ENCODE measurements at places on chromosomes 13 and 19.

DNA sequence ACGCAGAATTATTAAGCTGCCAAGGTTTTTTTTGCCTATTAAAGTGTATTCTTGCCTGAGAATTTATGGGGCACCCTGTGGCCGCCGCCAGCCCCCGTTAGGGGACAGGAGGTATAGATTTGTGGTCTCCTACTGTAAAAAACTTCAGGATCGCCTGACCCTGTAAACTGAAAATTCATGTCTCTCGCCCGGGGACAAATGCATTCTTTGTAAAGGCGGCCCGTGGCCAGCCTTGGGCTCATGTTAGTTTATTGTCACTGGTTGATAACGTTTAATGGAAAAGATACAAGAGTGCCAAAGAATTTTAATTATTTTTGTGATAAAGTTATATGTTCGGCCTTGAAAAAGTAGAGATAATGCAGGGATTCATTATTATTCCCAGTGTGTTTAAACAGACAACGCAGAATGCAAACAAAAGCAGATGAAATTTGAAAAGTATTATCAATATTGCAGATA lies 141.7 kb downstream of the URI1 start:
- DNase-seq = no peak

GRCh38 chr19:8097681-8098567 lies 45.4 kb downstream of the CCL25 start:
- no peak for DNase-seq

DNA sequence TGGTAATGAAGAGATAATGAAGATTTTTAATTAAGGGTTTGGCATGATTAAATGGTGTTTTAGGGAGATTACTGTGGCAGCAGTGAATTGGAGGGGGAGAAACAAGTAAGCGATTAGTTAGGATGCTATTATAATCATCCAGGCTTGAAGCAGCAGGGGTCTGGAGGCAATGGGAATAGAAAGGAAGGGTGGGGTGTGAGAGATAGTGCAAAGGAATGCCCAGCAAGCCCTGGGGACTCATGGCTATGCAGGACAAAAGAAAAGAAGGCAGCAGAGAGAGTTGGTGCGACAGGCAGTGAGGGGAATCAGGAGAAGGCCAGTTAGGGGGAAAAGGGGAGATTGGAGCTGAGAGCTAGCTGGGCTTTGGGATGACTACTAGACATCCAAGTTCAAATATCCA lies 34.5 kb downstream of the SOX21 start:
- DNase-seq = no peak

GRCh38 chr19:58479736-58480480 lies 3.8 kb downstream of the ZNF446 start:
- DNase-seq = no peak

DNA sequence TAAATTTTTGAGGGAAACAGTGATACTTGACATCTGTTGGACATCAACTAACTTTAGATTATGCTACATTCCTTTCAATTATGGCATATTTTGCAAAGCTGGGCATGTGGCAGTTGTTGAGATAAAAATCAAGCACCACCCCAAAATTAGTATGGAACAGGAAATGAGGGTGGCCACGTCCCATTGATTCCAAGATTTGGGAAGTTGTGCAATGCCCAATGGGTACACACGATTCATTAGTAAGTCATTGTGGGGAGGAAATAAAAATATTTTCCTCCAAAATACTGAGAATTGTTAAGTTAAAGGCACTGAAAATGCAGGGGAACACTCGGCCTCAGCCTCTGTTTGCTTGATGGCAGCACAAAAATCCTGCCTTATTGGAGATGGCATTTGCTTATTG lies 7.6 kb downstream of the ERICH6B start:
- DNase-seq = no peak

DNA sequence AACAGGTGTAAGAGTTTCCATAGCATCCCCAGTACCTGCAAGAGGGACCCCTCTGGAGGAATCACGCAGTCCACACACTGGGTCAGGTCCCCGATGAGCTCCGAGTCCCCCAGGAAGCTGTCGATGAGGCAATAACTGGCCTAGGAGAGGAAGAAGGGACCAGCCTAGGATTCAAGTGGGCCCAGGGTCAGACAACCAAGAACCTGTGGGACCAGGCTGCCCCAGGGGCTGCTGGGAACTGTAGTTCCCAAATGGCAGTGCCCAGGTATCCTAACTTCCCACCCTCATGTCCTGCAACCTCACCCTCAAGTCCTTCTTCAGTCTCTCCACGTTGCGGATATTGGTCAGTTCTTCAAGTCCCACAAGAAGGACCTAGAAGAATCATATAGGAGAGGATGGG lies 1.8 kb downstream of the FUZ start:
- no peak for DNase-seq

- no peak for DNase-seq
These were observed 27.9 kb upstream of the ONECUT3 start for GRCh38 chr19:1725100-1726064.

GRCh38 chr19:49161987-49162386 lies 4.4 kb downstream of the TRPM4 start:
- no peak for DNase-seq

DNA sequence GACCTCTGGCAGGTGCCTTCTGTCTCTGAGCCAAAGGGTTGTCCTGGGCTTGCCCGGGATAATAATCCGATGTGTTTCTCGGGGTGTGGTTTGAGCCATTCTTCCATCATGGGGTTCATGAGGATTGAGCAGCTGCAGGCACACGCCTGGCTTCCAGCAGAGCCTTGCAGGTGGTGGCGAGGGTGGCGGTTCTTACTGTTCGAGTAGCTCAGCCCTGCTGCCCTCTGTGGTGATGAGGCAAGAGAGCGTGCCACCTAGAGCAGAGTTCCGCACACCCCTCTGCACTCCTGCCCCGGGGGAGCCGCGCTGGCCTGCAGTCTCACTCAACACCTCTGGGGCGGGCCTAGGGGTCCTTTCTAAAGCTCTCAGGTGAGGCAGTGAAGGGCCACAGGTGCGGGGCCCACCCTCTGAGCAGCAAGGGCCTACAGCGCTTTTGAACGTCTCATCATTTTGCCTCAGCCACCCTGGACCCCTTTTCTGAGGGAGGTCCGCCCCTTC lies 3.8 kb downstream of the SCN1B start:
- no peak for DNase-seq

DNA sequence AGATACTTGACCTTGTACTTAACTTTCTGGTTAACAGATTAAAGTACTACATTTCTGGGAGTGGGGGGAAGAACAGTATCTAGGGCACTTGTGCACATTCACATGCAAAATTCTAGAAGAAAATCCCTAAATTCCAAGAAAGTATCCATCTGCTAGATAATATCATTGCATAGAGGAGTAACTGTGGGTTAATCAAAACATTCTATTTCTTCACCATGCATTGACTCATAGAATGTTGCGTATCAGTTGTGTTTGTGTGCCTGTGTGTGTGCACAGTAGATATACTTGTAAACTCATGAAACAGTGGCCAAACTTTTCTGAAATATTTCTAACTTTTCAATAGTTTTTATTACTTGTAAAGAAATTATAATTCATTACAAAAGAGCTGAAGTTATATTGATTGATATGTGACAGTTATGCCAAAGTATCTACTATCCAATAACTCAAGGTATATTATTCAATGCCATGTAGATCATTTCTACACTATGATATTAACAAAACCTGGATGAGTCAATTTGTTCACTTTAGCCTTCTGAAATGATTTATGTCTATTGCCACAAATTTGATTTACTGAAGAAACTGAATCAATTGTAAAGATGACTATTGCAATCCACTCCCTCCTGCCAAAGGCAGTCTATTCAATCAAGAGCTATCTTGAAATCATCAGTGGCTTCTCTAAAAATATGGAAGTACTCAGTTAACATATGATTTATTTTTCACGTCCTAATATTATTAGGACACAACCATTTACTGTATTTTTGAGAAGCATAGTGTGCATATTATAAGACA lies 756.7 kb upstream of the ARGLU1 start:
- DNase-seq = no peak

- no peak for DNase-seq
These were observed 59.5 kb downstream of the MICU2 start for GRCh38 chr13:21544515-21544914.

- DNase-seq = no peak
These were observed 92.7 kb downstream of the LHFPL6 start for GRCh38 chr13:39510316-39510695.

GRCh38 chr13:43357564-43357963 lies 334.2 kb downstream of the DNAJC15 start:
- DNase-seq = no peak

DNA sequence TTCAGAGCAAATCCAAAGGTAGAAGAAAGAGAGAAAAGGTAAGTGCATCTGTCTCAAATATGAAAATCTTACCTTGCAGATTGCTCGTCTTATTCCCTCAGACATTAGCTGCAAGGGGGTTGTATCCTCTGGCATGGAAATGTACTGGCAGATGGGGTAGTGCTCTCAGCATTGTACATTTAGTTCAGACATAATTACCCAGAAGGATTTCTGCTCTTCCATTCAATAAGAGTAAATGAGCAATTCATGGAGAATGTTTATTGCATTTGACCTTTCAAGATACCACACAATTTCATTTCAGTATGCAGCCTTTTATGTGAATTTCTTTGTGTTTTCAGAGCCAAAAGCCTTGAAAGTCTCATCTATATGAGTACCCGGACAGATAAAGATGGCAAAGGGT lies 63.8 kb downstream of the SCEL start:
- no peak for DNase-seq

DNA sequence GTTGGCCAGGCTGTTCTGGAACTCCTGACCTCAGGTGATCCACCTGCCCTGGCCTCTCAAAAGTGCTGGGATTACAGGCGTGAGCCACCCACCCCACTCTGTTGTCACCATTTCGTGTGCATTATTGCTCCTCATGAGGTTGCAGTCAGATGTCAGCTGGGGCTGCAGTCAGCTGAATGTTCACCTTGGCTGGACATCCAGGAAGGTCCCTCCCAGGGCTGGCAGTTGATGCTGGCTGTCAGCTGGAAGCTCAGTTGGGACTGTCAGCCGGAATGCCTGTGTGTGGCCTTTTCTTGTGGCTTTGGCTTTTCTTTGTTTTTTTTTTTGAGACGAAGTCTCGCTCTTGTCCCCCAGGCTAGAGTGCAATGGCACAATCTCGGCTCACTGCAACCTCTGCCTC lies 6.6 kb downstream of the MEGF8 start:
- no peak for DNase-seq

- no peak for DNase-seq
These were observed 26.8 kb upstream of the CEACAM21 start for GRCh38 chr19:41548954-41549688.

DNA sequence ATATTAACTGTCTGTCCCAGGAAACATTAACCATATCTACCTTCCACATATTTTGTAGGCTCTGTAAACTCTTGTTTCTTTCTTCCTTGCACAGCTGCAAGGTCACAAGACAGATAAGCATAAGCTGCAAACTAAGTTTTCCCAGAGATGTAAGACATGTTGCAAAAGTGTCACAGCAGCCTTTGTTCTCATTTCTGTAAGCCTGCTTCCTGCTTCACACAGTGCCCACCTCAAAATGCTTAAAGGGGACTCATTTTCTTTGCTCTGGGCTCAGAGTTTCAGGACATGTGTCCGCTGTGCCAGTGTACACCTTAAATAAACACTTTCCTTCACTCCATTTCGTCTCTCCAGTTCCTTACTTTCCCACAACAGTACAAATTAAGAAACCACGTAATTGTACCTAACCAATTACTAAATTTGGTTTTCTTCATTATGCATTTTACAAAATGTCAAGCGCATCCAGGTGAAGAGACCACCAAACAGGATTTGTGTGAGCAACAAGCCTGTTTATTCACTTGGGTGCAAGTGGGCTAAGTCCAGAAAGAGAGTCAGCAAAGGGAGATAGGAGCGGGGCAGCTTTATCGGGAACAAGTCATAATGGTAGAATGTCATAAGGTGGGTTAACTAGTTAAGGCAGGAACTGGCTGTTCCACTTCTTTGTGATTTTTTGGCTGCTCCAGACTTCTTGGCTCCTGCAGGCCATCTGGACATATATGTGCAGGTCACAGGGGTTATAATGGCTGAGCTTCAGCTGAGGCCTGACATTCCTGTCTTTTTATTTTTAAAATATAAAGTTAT lies 12.7 kb upstream of the ZNF431 start:
- DNase-seq = no peak

- no peak for DNase-seq
These were observed 44.5 kb downstream of the RFX2 start for GRCh38 chr19:6065685-6066374.

- no peak for DNase-seq
These were observed 1029.6 kb downstream of the PCDH9 start for GRCh38 chr13:66200555-66200954.

DNA sequence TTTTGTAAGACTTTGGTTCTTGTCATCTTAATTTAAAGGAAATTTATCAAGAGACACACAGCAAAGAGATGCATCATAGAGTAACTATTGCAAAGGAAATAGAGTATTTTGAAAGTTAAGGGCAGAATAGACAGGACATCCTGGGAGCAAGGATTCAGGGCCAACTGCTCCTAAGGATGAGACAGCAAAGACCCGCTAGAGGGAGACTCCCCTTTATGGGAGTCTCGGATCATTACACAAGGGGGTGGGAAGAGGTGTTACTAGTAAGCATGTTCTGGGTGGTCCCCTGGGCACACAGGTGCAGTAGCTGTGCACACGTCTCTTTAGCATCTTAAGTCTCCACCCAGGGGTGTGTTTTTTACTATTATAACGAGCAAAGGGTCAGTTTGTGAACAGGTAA lies 9.6 kb downstream of the ZSCAN5C start:
- DNase-seq = no peak

GRCh38 chr19:1857648-1858326 lies 5.6 kb downstream of the KLF16 start:
- DNase-seq = no peak

GRCh38 chr19:28871099-28871725 lies 341.7 kb downstream of the UQCRFS1 start:
- no peak for DNase-seq

All from stimulated activated CD8-positive, alpha-beta memory T cell treated with anti-CD3 and anti-CD28 coated beads, Interleukin-15, amount 100 ng/mL, for 24 hours (primary cell).